CD4-positive, alpha-beta T cell treated with Interleukin-2 at 100 ng/mL for 4 hours (primary cell): ENCODE measurements at places on chromosomes 6 and 20.

DNA sequence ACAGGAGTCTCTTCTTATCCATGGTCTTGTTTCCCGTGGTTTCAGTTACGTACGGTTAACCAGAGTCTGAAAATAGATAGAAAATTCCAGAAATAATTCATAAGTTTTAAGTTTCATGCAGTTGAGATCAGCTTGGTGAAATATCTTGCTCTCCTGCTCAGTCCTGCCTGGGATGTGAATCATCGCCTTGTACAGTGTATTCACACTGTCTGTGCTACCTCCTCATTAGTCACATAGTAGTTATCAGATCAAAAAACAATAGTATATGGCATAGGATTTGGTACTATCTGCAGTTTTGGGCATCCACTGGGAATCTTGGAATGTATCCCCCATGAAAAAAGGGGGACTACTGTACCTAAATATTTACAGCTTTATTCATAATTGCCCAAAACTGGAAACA, 22.7 kb upstream of the MOCS1 start:
- no peak for DNase-seq

DNA sequence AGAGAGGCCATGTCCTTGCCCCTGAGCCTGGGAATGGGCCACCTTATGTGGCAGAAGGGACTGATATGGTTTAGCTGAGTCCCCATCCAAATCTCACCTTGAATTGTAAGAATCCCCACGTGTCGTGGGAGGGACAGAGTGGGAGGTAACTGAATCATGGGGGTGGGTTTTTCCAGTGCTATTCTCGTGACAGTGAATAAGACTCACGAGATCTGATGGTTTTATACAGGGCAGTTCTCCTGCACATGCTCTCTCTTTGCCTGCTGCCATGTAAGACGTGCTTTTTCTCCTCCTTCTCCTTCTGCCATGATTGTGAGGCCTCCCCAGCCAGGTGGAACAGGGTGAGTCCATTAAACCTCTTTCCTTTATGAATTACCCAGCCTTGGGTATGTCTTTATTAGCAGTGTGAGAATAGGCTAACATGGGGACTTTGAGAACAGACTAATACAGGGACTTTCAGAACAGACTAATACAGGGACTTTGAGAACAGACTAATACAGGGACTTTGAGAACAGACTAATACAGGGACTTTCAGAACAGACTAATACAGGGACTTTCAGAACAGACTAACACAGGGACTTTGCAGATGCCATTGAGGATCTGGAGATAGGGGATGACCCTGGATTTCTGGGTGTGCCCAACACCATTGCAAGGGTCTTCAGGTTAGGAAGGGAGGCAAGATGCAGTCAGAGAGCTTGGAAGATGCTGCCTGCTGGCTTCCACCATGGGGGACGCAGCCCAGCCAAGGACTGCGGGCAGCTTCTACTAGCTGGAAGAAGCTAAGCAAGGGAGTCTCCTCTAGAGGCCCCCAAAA, 86.9 kb downstream of the RAMACL start:
- no peak for DNase-seq

DNA sequence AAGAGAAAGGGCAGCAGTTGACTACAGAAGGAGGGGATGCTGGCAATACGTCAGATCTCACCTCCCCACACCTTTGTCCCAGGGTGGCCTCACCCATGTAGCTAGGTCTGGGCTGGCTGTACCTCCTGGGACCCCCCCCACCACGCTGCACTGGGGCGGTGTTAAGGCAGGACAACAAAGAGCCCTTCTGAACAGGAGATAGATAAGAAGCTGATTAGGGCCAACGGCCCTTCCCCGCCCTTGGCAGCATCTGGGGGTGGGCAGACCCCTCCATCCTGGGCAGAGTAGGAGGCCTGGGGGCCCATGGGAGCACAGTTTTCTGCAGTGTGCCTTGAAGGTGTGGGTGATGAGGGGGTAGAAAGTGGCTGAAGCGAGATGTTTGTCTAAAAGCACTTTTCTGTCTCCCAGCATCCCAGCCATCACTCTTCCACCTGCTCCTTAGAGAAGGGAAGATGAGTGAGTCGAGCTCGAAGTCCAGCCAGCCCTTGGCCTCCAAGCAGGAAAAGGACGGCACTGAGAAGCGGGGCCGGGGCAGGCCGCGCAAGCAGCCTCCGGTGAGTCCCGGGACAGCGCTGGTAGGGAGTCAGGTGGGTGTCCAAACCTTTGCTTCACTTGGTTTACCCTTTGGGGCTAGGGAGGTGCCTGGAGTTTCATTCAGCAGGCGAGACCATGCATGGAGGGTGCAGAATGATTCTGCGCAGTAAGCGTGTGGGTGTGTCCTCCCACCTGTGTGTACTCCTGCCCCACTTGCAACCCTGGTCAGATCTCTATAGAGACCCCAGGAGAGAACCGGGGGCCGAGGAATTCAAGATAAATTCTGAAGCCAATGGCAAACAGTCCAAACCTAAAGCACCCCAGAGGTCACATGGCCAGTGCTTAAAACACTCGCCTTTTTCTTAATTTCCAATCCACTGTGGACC, 3.9 kb downstream of the HMGA1 start:
- no peak for DNase-seq

- no peak for DNase-seq
Measured at GRCh38 chr6:142879076-142879475, 65.9 kb downstream of the HIVEP2 start.

- DNase-seq = no peak
Measured at GRCh38 chr20:34105978-34106675, 5.9 kb downstream of the EIF2S2 start.

DNA sequence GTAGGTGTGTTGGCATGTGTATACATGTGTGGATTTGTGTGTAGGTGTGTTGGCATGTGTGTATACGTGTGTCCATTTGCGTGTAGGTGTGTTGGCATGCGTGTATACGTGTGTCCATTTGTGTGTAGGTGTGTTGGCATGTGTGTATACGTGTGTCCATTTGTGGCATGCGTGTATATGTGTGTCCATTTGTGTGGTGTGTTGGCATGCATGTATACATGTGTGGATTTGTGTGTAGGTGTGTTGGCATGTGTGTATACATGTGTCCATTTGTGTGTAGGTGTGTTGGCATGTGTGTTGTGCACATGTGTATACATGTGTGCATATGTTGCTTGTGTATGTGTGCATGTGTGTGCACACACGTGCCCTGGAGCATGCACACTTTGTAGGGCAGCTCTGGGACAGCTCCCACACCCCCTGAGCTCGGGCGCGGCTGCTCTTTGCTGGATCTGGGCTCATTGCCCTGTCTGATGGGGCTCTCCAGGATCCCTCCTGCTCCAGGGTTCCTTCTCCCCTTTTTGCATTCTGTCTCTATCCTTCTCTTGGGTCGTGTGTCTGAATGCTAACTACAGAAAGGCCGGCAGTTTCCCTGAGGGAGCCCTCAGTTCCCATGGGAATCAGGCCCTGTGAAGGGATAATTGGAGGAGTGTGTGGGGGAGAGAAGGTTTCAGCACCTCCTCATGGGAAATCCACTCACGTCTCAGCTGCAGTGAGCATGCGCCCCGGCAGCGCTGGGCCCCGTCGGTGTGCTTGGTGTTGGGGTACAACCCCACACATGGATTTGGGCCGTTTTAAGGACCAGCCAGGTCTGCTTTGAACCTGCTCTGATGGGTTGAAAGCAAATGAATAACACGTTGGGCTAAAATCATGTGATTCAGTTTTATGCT, 102.0 kb downstream of the ERMARD start:
- no peak for DNase-seq

- DNase-seq = no peak
Measured at GRCh38 chr6:4582506-4583417, 193.4 kb upstream of the CDYL start.

- DNase-seq = no peak
Measured at GRCh38 chr6:95797054-95797453, 218.7 kb upstream of the FUT9 start.

- peak; percentile 74 for DNase-seq
Measured at GRCh38 chr6:155154158-155154830, 109.5 kb upstream of the CLDN20 start.

DNA sequence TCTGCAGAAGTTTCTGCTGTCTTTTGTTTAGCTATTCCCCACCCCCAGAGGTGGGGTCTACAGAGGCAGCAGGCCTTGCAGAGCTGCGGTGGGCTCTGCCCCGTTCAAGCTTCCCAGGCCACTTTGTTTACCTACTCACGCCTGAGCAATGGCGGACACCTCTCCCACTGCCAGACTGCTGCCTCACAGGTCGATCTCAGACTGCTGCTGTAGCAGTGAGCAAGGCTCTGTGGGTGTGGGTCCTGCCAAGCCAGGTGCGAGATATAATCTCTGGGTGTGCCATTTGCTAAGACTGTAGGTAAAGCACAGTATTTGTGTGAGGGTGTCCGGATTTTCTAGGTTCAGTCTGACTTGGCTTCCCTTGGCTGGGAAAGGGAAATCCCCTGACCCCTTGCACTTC, 23.6 kb upstream of the ZNF337 start:
- DNase-seq = no peak
